Stromal cell of bone marrow (primary cell): ENCODE measurements at places on chromosomes 2 and 18.

DNA sequence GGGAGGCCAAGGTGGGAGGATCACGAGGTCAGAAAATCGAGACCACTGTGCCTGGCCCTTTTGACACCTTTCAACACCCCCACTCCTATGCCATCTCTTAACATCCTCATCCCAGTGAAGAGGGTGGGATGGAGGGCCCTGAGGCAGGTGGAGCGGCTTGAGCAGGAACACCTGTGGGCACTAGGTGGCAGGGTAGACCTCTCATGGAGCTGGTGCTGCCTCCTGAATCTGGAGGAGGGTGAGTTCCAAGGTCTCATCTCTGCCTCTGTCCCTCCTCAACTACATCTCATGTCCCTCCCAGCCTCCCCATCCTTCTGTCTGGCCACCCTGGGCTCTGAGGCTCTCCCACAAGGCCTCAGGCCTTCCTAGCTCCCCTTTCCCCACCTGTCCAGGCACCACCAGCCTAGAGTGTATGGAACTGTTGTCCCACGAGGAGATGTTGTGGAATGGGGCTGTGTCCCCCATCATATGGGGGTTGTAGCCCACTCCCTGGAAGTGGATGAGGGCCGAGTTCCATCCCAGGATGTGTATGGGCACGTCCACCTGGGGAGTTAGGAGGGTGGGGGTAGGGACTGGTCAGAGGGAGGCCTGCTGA is 17.0 kb upstream of the CRYBA2 start:
- DNase-seq: no peak

DNA sequence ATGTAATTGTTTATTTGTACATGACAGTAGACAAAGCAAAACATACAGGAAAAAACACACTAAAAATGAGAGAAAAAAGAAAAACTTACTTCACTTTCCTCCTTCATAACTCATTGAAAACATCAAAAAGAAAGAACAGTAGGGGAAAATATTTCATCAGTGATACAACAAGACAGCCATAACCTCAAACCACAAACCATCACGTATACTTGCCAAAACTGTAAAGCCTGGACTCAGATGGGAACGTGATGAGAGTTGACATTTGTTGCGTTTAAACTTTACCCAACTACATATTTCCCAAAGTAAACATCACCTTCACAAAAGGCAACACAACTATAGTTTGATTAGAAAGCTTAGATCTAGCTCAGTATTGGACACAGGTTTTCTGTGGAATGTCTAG is 278.2 kb upstream of the COL3A1 start:
- DNase-seq: peak; percentile 45

GRCh38 chr2:133814890-133815289 is 246.6 kb upstream of the NCKAP5 start:
- DNase-seq: no peak

DNA sequence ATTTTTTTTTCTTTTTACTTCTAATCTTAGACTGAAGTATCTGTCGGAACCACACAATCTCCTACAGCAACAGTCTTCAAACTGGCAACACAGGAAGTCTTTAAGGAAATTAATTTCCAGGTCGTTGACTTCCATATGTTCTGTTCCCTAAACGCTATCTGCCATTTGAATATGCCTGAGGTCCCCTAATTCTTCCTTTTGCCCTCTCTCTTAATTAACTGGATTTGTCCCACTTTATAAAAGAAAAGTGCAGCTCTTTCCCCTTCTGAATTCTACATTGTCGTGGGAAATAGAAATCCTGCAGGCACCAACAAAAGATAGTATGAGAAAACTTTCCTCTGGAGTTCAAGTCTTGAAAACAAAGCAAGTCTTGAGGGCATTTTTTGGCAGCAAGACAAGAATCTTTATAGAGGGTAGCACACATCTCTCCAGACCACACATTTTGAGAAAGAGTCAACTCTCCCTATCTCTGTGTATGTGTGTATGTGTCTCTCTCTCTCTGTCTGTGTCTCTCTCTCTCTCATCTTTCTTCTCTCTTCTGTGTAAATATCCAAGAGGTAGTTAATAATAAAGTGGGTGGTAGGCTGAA is 879.8 kb downstream of the SOCS6 start:
- no peak for DNase-seq

DNA sequence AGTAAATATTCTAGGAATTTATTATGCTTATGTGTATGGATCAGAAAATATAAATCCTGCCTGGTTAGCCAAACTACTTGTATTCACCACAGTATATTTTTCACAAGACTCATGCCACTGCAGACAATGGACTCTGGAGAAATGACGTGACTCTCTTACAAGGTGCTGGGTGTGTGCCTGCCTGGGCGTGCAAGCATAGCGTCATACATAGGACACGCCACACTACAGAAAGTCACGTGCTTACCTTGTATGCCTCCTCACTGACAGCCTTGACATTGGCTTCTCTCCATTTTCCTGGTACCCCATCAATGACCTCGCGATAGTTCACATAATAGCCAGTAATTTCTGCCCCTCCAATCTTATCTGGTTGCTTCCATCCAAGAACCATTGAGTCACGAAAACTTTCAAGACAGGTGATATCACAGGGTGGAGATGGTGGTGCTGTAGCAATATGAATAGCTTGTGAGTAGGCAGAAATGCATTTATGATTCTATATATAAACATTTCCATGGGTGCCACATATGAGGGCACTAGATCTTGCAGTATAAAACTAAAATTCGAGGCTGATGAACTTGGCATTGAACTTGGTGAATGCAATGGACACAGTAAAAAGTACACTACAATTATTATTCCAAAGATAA is 93.2 kb downstream of the MYOM1 start:
- DNase-seq: no peak

- DNase-seq: no peak
Measured at GRCh38 chr2:48952143-48952542, 196.6 kb upstream of the LHCGR start.

GRCh38 chr2:127220102-127220767 is at the start of gene CYP27C1:
Gene CYP27C1, minus strand, starts transcription at chr2:127220299. Its CDS starts 29 bp downstream, at chr2:127220270.
- DNase-seq: no peak

DNA sequence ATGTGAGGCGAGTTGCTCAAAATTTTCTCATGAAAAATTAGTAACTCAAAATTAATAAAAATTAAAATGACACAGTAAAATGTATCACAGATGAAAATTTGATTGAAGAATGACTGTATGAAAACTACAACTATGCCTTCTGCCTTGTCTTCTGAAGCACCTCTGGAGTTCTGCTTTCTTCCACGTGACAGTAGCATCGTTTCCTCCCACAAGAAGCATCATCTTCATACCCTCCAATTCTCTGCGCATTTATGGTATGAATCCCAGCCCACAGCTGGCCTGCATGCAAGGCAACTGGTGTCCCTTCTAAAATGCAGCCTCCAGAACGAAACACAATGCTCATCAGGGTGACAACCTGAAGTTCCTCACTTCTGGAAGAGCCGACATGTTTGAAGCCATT is 189.9 kb downstream of the MYO1B start:
- DNase-seq: no peak

DNA sequence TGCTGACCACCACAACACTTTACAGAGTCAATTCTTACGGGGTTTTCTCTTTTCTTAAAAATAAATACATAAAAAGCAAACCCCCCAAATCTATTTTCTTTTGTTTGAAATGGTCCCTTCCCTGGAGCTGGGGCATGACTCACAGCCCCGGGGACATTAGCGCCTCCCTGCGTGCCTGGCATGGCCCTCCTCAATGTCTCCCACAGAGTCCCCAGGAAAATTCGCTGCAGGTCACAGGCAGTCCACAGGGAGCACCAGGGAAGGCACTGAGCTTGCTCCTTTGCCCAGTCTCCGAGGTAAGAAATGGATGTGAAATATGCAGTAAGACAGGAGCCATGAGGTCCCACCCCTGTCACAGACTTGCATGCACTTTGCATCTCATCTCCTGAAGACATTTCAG is 142.5 kb downstream of the LAMA1 start:
- DNase-seq: no peak

GRCh38 chr2:163659224-163659623 is 76.6 kb downstream of the FIGN start:
- no peak for DNase-seq

GRCh38 chr2:6683516-6683915 is 182.2 kb downstream of the CMPK2 start:
- DNase-seq: no peak

DNA sequence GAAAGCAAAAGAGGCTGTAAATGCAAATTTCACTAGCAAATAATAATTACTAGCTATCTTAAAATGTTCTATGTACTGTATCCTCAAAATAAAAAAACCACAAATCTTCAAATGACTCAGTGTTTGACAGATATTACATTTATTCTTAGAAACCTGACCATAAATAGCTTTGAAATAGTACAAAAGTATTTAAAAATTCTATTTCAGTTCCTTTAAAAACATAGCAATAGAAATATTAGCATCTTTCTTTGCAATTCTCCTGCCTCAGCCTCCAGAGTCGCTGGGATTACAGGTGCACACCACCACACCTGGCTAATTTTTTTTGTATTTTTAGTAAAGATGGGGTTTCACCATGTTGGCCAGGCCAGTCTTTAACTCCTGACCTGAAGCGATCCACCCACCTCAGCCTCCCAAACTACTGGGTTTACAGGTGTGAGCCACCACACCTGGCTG is 50.6 kb downstream of the MSH6 start:
- no peak for DNase-seq

GRCh38 chr2:124566518-124566970 is 541.5 kb downstream of the CNTNAP5 start:
- DNase-seq: no peak

DNA sequence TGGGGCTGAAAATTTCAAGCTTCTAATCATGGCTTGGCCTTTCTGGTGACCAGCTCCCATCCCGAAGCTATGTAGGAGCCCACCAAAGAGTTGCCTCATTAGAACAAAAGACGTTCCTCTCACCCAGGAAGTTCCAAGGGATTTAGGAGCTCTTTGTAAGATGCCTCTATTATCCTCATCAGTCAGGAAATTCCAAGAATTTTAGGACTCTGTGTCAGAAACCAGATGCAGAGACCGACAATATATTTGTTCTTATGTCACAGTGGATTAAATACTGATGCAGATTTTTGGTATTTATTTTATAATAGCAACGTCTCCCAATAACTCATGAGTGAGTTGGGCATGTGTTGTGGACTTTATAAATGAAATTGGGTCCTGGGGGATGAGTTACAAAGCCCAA is 91.8 kb upstream of the SKOR2 start:
- DNase-seq: no peak

DNA sequence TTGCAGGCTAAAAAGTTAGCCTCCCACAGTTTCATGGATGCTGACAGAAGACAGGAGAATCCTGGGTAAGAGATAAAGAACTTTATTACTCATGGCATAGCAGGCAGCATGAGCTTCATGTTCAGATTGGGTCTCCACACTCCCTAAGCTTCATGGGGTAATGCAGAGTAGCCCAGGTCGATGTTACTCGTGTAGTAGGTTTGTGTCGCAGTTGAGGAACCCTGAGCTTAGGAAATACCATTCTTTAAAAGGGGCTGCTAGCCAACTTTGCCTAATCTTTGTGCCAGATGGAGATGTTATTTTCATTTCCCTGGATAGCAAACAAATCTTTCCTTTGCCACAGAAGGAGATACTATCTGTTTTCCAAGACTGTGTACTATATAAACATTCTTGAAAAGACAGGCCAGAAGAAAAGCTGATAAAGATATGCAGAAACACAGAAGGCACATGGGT is 117.6 kb downstream of the LTBP1 start:
- no peak for DNase-seq

DNA sequence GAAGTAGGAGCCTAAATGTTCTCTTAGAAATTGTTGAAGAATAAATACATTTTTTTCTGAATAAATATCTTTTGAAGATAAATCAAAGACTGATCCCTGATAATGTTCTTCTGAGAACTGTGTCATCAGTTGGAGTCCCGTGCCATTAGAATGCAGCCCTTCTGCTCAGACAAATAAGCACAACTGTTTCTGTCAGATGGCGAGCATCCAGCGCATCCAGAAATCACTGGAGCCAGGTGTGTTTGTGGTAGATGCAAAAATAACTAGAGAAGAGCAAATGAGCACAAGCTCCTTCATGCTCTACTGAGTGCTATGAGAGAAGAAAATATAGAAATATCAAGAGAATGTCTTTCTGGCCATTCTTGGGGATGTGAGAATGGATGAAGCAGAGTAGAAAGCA is 573.7 kb downstream of the THSD7B start:
- DNase-seq: no peak

DNA sequence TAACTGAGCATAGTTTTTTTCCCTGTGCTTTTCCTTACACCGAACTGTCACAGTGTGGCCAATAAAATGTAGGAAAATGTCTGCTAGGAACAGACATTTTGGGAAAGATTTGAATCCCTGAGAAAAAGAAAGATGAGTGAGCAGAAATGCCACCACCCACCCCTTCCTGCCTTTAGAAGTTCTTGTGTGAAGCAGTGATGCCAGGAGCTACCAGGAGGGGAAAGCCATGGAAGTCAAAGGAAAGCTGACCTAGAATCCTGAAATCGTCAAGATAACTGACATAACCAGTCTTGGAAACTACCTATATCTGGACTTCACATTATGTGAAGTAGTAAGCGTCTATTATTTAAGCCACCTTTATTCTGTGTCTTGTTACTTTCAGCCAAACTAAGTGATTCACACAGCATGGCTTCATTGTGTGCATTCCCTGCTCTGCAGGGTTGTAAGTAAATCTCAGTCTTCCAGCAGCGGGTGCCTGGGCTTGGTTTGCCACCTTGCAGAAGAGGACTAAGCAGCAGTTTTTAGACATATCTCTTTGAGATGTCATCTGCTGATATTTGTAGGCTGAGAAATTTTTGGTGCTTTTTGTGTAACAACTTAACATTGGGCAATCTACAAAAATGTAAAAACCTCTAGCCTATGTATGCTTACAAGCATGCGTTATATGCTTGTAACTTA is 11.2 kb upstream of the SPRED2 start:
- no peak for DNase-seq

- DNase-seq: no peak
Measured at GRCh38 chr2:231425811-231426703, 30.5 kb downstream of the B3GNT7 start.

DNA sequence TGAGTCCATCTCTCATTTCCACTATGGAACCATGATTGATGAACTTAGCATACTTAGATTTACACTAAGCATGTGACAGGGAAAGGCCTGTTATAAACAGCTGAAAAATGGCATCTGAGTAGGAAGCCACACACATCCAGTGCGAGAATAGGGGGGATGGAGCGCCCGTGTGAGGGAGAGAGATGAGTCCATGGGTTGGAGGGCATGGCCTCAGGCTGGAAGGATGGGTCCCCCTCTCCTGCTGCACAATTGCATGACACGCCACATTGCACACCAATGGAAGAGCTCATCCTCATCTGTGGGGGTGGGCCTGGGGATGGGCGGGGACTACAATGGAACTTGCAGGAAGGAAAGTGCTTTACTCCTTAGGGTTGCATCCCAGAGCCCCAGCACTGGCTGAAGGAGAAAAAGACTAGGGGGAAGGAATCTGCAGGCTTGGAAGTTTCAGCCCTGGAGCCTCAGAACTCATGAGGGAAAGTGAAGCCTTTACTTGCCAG is 46.4 kb upstream of the CXCR4 start:
- DNase-seq: no peak

DNA sequence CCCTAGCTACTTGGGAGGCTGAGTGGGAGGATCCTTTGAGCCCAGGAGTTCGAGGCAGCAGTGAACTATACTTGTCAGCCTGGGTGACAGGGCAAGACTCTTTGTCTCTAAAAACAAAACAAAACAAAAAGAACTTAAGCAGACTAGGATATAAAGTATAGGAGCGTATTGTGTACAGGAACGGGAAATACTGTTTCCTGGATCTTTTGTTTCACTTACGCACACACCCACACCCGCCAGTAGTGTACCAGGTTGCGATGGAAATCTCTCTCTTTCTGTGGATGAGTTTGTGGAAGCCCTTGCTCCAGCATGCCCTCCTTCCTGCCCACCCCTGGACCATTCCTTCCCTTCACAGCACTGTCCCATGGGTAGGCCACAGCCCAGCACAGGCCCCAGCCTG is 136.3 kb downstream of the RPIA start:
- no peak for DNase-seq

GRCh38 chr2:100960688-100961087 is 41.4 kb upstream of the RPL31 start:
- no peak for DNase-seq
